ENCODE measurements at places on chromosomes 13 and 19.

DNA sequence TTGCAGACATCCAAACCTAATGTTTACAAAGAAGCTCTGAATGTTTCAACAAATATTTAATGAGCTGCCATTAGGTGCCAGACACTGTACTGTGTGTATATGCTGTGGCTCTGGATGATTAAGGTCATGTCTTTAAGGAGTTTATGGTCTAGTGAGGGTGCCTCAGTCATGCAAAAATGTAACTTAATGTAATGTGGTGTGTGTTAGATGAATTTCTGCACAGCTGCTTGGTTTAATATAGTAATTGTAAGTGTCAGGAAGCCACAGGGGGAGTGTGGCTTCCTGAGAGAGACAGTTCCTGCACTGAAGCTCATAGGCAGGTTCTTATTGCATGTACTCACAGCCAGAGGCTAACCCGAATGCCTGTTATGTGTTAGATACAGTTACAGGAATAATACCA lies 43.3 kb downstream of the SPATA13 start:
- DNase-seq: no peak

DNA sequence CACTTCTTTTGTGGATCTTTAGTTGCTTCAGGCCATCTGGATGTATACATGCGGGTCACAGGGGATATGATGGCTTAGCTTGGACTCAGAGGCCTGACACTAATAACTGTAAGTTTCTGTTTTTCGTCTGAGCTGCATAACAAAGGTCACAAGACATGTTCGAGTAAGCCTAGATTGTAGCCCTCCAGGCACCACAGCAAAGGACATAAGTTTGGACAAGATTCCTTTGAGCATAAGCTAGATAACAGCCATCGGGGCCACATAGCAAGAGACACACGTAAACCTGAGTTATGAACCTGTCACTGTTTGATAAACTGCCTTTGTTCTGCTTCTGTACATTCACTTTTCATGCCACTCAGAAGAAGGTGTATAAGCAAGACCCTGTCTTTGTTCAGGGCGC lies 14.6 kb downstream of the IGFL3 start:
- no peak for DNase-seq

- peak; percentile 80 for DNase-seq
These were observed 6.6 kb downstream of the EPS8L1 start for GRCh38 chr19:55082020-55082851.

DNA sequence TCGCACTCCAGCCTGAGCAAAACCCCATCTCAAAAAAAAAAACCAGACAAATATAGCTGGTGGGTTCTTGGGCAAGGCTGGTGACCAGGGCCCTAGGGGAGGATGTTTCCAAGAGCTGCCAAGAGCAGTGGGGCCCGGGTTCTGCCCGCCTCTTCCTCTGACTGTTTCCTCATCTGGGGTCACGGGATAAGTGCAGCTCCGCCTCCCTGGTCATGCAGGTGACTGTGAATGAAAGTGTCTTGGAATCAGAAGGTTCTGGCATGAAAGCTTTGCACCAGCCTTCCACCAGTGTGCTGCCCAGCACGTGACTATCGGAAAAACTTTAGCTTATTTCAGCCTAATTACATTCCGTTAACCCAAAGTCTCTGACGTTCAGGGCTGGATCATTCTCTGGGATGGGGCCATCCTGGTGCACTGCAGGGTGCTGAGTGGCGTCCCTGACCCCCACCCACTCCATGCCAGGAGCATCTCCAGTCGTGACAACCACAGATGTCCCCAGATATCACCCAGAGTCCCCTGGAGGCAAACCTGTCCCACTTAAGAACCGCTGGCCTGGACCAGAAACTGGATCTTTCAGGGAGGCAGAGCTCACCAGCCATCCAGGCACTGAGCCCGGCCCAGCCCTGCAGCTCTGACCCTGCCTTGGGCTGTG lies 85.6 kb downstream of the GNG7 start:
- no peak for DNase-seq

DNA sequence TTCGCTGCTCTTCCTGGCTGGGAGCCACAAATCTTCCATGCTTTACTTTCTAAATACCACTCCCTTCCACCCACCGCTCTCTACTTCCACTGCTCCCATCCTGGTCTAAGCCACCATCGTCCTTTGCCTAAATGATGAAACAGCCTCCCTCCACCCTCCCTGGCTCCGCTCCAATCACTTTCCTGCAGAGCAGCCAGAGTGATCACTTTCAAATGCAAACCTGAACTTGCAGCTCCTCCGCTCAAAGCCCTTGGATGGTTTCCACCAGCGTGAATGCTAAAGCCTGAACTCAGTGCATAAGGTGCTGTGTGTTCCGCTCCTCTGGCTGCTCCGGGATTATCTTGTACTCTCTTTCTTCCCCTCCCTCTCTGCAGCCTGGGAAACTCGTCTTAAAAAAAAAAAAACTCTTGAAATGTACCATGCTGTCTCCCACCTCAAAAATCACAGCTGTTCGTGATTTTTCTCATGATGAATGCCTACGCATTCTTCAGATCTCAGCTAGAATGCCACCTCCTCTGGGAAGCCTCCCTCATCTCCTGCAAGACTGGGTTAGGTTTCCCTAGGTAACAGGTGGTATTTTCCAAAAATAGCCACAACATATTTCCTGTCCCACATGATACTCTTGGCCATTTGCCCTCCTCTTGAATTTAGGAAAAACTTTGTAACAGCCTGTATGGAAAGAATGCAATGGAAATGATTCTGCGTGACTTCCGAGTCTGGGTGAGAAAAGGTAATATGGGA lies 3.7 kb upstream of the SIN3B start:
- DNase-seq: no peak

DNA sequence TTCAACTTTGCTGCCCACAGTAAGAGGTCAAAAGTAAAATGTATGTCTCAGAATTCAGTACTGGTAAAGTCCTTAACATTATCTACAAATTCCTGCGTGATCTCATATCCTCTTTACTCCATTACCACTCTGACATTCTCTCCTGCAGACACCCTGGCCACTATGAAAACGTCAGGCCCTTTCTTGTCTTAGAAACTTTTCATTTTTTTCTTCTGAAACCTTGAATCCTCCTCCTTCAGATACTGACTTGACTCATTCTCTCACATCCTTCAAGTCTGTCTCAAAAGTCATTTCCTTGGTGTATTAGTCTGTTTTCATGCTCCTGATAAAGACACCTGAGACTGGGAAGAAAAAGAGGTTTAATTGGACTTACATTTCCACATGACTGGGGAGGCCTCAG lies 262.3 kb downstream of the POU4F1 start:
- no peak for DNase-seq

DNA sequence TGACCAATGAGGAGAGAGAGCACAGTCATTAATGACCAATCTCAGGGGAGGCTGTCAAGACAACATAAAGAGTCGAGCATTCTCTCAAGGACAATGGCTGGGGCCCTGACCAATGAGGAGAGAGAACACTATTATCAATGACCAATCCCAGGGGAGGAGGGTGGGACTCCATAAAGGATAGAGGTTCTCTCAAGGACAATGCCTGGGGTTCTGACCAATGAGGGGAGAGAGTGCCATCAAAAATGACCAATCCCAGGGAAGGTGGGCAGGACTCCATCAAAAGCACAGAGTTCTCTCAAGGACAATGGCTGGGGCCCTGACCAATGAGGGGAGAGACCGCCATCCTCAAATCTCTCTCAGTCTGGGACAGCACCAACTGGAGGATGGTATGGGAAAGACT lies 3.3 kb upstream of the KLK11 start:
- DNase-seq: no peak

DNA sequence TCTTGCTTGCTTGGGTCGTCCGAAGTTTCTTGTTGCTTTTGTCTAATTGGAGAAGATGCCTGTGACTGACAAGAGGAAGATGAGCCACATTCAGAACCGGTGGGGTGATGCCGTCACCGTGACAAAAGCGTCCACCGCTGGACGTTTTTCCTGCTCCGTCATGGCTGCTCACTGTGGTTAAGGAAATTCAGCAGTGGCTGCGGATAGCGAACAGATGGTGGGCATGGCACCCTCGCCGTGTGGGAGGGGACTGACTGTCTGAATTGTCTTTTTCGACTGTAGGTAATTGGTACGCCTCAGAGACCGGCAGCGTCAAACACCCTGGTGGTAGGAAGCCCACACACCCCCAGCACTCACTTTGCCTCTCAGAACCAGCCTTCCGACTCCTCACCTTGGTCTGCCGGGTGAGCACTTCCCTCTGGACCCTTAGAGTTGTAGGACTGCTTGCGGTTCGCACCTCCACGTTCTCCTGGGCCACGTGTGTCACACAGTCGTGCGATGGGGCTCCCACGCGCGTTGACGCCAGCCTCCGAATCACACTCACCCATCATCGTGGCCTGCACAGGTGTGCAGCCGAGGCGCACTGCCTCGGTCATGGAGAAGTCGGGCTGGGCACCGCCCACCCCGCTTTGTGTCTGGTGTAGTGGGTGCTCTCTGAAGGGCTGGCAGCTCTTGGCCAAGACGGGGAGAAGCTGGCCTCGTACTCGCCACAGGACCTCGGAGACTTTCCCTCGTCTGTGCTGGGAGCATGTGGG lies 26.5 kb downstream of the ATP4B start:
- no peak for DNase-seq
